ENCODE measurements at places on chromosomes 5 and 9. TPM values are rescaled to one million over a fixed set of nuclear protein-coding genes. Genes with fewer than 3 reads are reported as not detected.

DNA sequence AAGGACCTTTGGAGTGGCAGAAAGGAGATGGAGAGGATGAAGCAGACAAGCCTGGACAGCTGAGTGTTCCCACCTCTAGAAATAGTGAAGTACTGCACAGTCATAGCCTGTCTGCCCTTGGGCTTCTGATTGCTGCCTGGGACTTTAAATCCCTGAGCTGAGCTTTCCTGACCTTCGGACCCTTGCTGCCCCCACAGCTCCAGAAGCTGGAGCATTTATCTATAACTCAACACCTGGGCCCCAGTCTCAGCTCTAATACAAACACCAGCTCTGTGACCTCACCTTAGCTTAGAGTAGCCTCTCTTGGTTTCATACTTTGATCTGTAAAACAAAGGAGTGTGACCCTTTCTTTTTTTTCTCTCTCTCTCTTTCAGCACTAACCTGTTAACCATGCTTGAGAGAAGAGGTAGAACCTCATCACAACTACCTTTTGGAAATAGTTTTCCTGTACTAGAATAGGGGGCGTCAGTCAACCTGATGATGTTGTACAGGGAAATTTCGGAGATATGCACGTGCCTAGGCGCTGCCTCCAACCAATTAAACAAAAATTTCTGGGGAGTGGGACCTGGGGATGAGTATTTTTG lies 25.4 kb upstream of the ELL2 start:
- H3K27ac ChIP-seq = no peak overlapping the region
- no peak overlapping the region for H3K4me3 ChIP-seq
- H3K4me1 ChIP-seq = no peaks in the 10 kb centered on the region
- DNase-seq = no peak
- no peaks in the 10 kb centered on the region for H3K27me3 ChIP-seq
- H3K36me3 ChIP-seq = no peaks in the 10 kb centered on the region

Gene NR2F1-AS1
- 1.3 TPM for total RNA-seq

GRCh38 chr9:97413462-97413861 lies 1.6 kb downstream of the TDRD7 start:
- no peak overlapping the region for H3K27ac ChIP-seq
- DNase-seq = no peak
- no peaks in the 10 kb centered on the region for H3K27me3 ChIP-seq
- peak overlapping the region; percentile 95 for H3K4me3 ChIP-seq
- no peaks in the 10 kb centered on the region for H3K36me3 ChIP-seq
- peaks cover 21% of the 10 kb centered on the region for H3K4me1 ChIP-seq

DNA sequence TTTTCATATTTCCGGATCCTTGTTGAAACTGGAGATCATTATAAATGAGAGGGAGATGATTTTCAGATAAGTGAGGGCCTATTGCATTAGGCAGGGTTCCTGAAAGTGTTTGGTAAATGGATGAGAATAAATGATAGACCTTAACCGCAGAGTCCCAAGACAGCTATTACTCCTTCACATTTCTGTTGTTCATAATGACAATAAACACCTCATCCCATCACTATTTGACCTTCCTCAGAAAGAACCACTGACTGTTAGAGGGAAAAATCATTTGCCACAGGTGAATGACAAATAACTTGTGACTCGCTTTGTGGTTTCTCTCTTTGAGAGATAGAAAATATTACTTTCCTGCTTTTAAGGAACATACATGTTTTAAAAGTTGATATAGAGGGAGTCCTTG lies 47.3 kb upstream of the TRMT10B start:
- no peak for DNase-seq
- no peaks in the 10 kb centered on the region for H3K27me3 ChIP-seq
- no peaks in the 10 kb centered on the region for H3K4me1 ChIP-seq
- H3K4me3 ChIP-seq = no peak overlapping the region
- no peak overlapping the region for H3K27ac ChIP-seq

- peaks cover 30% of the 10 kb centered on the region for H3K27me3 ChIP-seq
- peak overlapping the region; percentile 34 for H3K27ac ChIP-seq
- DNase-seq = no peak
- H3K36me3 ChIP-seq = no peaks in the 10 kb centered on the region
- peak overlapping the region; percentile 81 for H3K4me3 ChIP-seq
- peaks cover 55% of the 10 kb centered on the region for H3K4me1 ChIP-seq
These were observed 1.4 kb upstream of the ANKRD33B start for GRCh38 chr5:10562201-10563109.

Gene NAIP
- total RNA-seq = 18.1 TPM

Measured in suprapubic skin (tissue), 4 donors.